Stimulated activated CD8-positive, alpha-beta memory T cell treated with anti-CD3 and anti-CD28 coated beads, Interleukin-4, amount 100 ng/mL, for 1 hour (primary cell): ENCODE measurements at places on chromosomes 4 and X.

DNA sequence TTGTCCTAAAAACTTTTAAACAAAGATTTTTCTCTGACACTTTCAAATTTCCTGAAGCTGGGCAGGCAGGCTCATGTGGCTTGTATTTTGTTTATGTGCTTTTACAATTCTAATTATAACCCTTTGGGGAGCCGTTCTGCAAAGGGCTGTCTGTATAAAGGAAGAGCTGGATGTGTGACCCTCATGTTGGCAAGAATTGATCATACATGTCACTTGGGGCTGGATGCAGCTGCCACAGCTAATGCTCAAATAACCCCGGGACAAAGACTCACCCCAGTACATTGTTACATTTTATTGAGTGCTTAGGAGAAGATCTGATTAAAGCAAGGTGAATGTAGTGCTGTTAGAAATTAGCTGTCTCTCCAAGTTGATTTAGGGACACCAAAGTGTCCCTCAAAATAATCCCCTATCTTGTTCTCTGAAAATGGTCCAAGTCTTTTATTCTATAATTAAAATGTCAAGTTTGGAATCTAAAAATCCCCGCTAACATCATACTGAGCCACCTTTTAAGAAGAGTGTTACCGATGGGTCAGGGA, 13.0 kb upstream of the DAPP1 start:
- no peak for DNase-seq

GRCh38 chr4:7115557-7116340, 47.9 kb upstream of the GRPEL1 start:
- no peak for DNase-seq

DNA sequence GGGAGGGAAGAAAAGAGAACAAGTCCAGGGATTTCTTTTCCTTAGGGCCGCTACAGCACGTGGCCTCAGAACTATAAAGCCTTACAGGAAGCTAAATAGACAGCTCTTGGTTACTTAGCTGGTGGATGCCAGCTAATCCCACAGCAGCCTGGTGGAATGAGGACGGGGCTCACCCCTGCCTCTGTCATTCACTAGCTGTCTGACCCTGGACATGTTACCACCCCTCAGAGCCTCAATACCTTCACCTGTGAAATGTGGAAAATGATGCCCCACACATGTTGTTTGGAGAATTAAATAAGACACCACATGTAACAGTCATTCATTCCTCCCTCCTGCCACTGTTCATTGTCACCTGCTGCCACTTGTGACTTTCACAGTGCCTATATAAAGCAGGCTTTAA, 15.7 kb downstream of the CCKAR start:
- DNase-seq: no peak

DNA sequence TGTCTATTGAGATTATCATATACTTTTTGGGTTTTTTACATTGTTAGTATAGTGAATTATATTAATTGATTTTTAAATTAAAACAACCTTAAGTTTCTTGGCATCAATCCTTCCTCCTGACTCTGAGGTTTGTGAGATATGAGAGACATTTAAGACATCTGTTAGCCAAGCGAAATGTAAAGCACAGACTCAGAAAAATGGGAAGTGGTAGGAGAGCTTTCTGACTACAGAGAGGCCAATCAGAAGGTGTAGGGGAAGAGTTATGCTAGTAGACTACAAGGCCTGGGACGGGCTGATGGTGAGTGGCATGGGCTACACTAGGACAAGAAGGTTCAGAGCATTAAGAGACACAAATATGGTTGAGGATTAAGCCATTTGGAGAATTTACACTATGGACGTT, 255.4 kb downstream of the PRDM5 start:
- no peak for DNase-seq

GRCh38 chr4:138327338-138327737, 85.2 kb upstream of the SLC7A11 start:
- no peak for DNase-seq

DNA sequence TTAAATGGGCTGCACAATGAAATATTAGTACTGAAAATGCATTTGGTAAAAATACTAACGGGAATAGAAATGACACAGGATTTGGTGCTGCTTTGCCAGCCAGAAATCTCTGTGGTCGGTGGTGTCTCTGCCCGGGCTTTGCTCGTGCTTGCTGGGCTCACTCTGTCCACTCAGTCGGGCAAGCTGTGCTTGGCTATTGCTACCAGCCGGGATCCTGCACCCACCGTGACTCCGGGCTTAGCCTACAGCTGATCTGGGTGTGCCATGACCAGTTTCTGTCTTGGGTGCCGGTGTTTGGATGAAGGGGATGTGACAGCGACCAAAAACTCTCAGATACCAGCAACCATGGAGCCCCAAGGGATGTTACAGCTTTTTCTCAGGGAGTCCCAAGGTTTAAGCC, 487.7 kb downstream of the TECRL start:
- DNase-seq: no peak

DNA sequence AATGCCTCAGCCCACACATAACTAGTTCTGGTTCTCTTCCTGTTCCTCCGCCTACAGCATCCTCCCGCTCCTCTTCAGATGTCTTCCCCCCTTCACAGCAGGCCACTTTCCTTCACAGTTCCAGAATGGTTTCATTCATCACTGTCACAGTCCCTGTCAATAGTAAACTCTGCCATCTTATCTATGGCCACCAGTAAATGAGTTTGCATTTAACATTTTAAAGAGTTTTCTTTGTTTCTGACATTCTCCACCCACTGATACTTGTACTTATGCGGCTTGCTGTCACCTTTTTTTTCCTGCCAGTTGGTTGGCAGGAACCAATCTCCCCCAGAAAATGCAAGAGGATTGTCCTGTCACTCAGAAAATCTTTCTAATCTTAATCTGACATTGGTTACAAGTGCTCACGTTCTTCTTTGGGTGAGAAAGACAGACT, 114.1 kb downstream of the GLUD2 start:
- no peak for DNase-seq

GRCh38 chr4:856225-856901, 30.4 kb upstream of the CPLX1 start:
- DNase-seq: no peak

DNA sequence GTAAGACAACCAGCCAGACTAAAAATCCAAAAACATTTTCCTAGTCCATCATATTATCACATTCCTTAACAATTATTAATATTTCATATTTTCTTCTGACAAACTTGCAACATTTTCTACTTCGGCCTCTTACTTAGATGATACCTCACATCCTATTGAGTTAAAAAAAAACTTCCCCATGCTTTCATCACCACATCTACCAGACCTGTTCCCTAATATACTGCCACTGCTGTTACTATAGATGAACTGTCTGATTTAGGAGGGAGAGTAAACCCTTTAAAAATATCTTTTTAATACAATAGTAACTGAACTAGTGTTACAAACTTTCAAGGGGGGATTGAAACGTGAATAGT, 1.5 kb downstream of the FAM200B start:
- no peak for DNase-seq

GRCh38 chr4:169114341-169114974, 104.4 kb upstream of the CBR4 start:
- DNase-seq: no peak

GRCh38 chr4:7336067-7336569, 98.6 kb downstream of the PSAPL1 start:
- no peak for DNase-seq

DNA sequence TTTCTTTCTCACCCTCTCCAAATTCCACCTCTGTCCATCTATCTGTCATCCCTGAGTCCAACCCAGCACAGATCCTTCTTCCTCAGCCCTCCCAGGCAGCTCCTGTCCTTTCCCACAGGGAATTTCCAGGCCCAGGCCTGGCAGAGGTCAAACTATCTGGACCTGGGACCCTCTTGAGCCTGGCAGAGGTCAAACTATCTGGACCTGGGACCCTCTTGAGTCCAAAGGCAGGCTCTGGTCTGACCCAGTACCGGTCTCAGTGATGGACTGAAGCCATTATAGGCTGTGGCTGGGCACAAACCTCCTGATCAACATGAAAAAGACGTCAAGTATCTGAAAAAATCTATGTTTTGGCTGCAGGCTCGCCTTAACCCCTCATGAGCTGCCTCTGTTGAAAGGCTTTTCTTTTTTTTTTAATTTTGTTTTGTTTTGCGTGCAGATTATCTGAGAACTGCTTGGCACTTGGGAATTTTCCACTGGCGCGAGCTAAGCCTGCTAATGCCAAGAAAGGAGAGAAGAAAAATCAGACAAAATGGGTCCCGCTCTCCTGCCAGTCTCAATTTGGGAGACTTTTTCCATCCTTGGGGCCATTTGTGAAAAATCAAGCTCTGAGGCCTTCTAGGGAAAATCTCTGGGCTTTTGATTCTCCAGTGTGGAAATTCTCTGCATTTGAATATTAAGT, 31.2 kb downstream of the MSX1 start:
- no peak for DNase-seq

DNA sequence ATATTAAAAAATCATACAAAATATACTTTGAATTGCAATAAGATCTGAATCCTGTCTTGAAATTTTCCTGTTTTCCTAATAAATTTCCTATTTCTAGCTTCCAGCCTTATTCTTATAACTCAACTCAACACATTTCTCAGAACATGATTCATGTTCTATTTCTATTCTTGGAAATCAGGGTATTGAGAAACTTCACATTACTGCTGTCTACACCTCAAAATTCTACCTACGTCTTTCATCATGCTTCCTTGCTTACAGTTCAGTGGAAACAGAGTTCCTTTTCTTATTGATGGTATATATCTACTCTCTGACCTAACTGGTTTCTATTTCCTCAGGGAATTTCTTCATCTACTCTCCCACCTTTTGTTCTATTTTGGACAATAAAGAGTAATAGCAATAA, 2139.0 kb downstream of the ARAP2 start:
- DNase-seq: no peak
